Stimulated activated CD4-positive, alpha-beta T cell treated with anti-CD3 and anti-CD28 coated beads, Interleukin-15, amount 100 ng/mL, for 48 hours (primary cell): ENCODE measurements at places on chromosomes 13 and 19.
A peak's percentile ranks its signal among the peaks of the same experiment; 100 is the strongest.

DNA sequence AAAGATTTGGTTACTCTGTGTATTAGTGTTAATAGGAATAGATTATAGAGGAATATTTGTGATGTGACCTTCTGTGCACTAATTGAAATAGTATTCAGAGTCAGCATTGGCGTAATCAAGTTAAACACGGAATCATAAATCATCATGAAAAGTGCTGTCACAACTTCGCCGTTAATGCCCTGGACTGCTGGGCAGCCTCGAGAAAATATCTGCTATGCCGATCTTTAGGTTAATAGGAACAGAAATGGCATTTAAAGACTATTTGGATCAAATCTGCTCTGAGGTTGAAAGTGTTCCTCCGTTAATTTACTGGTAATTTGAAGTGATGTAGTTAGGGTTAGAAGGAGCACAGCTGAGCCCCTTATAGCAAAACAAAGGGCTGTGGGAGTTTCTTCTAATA is 219.0 kb downstream of the MZT1 start:
- DNase-seq = no peak

GRCh38 chr19:49157445-49158224 is at the start of gene TRPM4:
TSS of gene TRPM4 (plus strand) at chr19:49157792. CDS start at chr19:49157867, 75 bp downstream.
- peak; percentile 51 for DNase-seq

GRCh38 chr19:33401683-33402420 is 28.3 kb downstream of the CEBPG start:
- no peak for DNase-seq

- DNase-seq = no peak
These were observed 3.3 kb downstream of the EEF2 start for GRCh38 chr19:3981736-3982681.

DNA sequence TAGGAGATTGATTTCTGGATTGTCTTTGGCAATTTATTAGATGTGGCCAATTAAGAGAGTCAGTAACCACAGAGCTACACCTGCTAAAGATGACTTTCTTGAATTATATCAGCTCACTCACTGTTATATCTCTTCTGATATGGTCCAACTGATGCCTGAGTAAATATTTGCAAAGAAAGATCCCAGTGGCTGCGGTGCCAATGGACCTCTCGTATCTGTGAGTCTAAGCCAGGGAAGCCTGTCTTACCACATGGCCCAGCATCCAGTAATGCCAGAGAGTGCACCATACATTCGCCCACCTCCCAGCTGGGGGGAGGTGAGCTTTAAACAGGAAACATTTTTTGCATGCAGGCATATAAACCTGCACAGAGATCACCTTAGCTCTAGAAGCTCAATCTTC is 82.7 kb upstream of the SLC15A1 start:
- no peak for DNase-seq

- no peak for DNase-seq
These were observed 476.4 kb downstream of the UQCRFS1 start for GRCh38 chr19:28736528-28736927.

DNA sequence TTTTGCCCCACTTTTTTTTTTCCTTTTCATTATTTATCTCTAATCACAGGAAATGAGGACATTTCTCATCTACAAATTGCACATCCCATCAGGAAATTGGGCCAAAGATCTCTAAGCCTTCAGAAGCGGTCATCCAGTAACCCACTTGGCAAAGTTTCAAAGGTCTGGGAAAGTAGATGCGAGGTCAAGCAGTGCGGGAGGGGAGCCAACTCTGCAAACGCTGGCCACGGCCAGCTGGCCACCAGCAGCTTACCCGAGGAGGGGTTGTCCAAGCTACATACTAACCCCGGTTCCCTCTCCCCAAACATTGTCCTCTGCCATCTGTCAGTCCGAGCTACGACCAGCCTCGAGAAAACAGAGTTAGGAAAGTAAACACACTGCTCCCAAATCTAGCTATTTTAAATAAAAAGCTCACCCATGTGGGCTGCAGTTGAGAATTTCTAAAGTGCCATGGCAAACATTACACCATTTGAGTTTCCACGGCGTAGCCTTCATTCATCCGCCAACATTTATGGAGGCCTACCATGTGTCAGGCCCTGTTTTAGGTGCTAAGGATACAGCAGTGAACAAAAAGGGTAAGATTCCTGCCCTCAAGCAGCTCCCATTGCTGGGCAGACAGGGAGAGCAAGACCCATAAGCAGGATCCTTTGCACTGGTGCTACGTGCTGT is 11.5 kb downstream of the FFAR2 start:
- DNase-seq = no peak

DNA sequence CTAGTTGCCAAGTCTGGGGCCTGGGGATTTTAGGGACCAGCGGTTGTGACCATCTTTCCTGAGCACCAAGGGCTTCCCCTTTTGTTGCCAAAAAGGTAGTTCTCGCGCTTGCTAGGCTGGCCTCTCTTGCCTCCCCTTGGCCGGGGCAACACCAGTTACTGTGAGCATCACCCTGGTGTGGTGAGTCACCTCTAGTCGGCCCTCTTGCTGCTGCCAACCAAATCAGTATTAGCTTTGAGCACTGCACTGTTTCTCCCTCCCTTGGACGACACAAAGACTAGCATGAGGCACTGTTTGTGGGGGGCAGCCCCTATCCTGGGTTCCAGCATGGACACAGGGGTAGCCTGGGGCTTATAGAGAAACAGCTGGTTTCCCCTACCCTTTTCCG is 6.9 kb downstream of the SYDE1 start:
- no peak for DNase-seq

GRCh38 chr19:5145521-5146511 is 176.9 kb downstream of the KDM4B start:
- DNase-seq = no peak

- DNase-seq = no peak
These were observed 807.0 kb upstream of the SLITRK6 start for GRCh38 chr13:86606264-86606663.

DNA sequence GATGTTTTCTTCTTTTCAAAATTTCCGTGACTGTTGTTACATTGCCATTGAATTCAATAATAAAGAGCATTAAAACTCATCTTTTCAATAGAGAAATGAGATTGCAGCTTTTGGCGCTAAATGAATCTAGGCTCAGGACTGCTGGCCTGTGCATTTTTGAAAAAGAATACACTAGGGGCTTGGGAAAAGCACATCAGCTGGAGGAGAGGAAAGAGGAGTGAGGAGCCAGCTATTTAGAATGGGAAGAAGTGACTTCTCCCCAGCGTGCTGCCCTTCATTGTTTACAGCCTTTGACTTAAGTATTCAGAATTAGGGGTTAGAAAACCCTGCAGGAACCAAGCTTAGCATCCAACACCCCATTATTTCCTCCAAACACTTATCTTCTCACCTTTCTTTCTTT is 43.3 kb downstream of the TNFSF11 start:
- DNase-seq = no peak

GRCh38 chr13:47008318-47008717 is 111.5 kb upstream of the HTR2A start:
- DNase-seq = no peak

- DNase-seq = no peak
These were observed 10.1 kb upstream of the SHD start for GRCh38 chr19:4268816-4269430.

GRCh38 chr19:7865262-7865911 is 8.8 kb downstream of the PRR36 start:
- DNase-seq = no peak

DNA sequence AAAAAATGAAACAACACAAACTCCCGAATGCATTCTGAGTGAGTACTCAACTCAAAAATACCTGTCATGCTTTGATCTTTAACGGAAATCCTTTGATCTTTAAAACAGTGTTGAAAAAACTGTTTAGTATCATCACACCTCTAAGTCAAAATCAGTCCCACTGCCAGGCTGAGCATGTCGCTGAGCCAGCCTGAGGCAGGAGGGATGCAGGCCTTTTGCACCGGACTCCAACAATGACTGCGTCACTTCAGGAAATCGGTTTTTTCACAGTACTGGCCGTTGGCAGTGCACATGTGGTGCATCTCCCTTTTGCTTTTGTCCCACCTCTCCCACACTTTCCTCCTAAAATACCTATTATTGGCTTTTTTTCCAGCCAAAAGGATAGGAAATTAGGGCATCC is 78.2 kb downstream of the SHISA2 start:
- no peak for DNase-seq

GRCh38 chr13:44218501-44219240 is 155.0 kb upstream of the SERP2 start:
- no peak for DNase-seq

- no peak for DNase-seq
These were observed 129.1 kb downstream of the FOXO1 start for GRCh38 chr13:40537146-40537895.

- no peak for DNase-seq
These were observed 945 bp downstream of the AMER2 start for GRCh38 chr13:25171170-25171516.

- no peak for DNase-seq
These were observed 184.0 kb downstream of the KDM4B start for GRCh38 chr19:5152767-5153532.

DNA sequence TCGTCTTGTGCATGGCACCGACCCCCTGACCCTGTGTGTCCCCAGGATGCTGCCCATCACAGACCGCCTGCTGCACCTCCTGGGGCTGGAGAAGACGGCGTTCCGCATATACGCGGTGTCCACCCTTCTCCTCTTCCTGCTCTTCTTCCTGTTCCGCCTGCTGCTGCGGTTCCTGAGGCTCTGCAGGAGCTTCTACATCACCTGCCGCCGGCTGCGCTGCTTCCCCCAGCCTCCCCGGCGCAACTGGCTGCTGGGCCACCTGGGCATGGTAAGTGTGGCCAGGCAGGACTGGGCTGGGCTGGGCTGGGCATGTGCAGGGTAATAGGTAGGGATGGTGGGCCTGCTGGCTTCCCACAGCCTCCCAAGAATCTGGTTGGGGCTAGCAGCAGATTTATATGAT is 17.0 kb downstream of the CYP4F22 start:
- no peak for DNase-seq

DNA sequence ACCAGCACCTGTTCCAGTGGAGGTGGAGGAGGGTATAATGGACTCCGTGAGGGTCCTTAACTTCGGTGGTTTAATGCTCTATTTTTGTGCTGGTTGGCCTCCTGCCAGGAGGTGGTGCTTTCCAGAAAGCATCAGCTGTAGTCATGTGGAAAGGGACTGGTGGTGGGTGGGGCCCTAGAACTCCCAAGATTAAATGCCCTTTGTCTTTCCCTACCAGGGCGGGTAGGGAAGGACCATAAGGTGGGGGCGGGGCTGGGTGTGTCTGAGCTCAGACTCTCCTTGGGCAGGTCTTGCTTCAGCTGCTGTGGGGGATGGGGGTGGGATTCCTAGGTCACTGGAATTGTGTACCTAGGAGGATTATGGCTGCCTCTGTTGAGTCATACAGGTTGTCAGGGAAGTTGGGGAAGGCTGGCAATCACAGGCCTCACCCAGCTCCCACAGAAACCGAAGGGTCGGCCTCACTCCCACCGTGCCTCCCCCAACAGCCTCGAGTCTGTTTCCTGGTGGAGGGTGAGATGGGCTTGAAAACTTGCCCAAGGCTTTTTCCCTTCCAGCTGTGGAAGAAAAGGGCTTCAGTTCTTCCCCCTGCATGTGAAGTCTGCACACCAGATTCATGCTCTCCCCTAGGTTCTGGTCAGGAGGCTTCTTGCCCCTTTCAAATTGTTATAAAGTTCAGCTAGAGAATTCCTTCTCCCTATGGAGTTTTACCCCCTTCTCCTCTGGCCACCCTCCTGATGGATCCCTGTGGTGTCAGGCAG is 60.3 kb upstream of the CLDN10 start:
- DNase-seq = no peak

- no peak for DNase-seq
These were observed 920 bp upstream of the UBE2L5 start for GRCh38 chr13:30421093-30422053.

DNA sequence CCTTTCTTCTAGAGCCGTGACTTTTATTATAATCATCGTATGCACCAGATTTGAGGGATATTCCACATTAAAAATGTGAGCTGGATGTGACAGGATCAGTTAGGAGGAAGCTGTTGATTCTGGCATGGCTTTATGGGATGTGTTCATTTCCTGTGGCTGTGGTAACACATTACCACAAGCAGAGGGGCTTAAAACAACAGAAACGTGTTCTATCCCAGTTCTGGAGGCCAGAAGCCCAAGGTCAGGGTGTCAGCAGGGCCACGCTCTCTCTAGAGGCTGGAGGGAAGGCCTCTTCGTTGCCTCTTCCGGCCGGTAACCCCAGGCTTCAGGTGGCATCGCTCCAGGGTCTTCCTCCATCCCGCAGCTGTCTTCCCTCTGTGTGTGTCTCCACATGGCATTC is 14.5 kb downstream of the MED25 start:
- no peak for DNase-seq

GRCh38 chr19:4952945-4953344 is 16.0 kb upstream of the KDM4B start:
- DNase-seq = no peak

DNA sequence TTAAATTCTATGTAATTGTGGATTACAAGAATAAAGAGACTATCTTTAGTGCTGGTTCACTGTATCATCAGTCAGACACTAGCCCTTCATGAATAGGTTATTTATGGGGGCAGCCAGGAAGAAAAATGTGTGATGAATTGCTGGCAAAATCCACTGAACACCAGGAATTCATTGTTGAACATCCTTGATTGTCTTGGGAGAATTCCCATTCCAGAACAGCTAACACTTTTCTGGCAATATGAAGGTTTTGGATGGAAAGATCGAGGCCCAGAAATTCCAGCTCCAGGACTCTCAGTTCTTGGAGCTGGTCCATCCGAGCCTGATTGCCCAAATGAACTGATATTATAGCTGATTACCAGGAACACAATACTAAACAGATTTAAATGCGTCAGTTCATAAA is 11.5 kb upstream of the SPART start:
- DNase-seq = no peak

GRCh38 chr19:46605356-46605821 is 4.3 kb downstream of the CALM3 start:
- no peak for DNase-seq

DNA sequence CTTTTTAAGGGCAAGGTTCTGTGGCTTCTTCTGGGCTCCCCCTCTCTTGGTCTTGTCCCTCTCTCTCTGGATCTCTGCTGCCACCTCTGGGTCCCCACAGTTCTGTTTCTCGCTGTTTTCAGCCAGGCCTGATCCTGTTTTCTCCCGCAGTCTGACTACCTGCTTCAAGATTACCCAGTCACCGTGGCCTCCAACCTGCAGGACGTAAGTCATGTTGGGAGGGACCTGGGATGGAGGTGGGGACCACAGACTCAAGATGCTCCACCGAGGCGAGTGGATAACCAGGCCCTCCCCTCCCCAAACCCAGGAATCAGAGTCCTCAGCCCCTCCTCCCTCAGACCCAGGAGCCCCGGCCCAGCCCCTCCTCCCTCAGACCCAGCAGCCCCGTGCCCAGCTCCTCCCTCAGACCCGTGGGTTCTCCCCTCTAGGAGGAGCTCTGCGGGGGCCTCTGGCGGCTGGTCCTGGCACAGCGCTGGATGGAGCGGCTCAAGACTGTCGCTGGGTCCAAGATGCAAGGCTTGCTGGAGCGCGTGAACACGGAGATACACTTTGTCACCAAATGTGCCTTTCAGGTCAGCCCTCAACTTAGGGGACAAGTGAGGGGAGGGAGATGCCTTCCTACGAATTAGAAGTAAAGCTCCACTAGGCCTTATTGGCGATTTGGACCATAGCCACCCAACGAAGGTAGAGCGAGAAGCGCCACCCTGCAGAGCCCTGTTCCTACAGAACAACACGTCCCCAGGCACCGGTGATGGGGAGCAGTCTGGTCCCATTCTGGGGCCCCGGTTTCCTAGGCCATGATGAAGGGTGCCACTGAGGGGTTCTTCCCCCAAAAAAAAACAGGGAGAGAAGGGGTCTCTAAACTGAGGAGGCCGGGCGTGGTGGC is 2.2 kb downstream of the FLT3LG start:
- DNase-seq = peak; percentile 69
